Stimulated activated CD8-positive, alpha-beta memory T cell treated with anti-CD3 and anti-CD28 coated beads, Interleukin-4, amount 100 ng/mL, for 4 hours (primary cell): ENCODE measurements at places on chromosomes 3 and 15.

GRCh38 chr3:9826815-9827573, 16.8 kb downstream of the RPUSD3 start:
- no peak for DNase-seq

DNA sequence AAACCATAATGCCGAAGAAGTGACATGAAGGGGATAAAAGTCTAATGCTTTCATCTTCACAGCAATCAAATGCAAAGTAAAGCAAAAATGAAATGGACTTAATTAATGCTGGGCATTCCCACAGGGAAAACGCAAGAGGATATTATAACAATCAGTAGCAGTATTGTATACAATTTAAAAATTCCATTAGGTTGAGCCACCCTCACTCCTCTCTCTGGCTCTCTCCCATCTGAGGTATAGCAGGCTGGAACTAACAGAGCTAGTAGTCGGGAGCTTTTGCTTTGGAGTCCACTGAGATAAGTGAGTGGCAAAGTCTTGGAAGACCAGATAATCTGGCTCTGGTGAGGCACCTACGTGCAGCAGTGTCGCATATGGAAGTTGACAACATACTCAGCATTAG, 33.9 kb downstream of the DET1 start:
- DNase-seq, result no peak

- DNase-seq, result no peak
These were observed 1.7 kb downstream of the IP6K2 start for GRCh38 chr3:48715174-48715800.

DNA sequence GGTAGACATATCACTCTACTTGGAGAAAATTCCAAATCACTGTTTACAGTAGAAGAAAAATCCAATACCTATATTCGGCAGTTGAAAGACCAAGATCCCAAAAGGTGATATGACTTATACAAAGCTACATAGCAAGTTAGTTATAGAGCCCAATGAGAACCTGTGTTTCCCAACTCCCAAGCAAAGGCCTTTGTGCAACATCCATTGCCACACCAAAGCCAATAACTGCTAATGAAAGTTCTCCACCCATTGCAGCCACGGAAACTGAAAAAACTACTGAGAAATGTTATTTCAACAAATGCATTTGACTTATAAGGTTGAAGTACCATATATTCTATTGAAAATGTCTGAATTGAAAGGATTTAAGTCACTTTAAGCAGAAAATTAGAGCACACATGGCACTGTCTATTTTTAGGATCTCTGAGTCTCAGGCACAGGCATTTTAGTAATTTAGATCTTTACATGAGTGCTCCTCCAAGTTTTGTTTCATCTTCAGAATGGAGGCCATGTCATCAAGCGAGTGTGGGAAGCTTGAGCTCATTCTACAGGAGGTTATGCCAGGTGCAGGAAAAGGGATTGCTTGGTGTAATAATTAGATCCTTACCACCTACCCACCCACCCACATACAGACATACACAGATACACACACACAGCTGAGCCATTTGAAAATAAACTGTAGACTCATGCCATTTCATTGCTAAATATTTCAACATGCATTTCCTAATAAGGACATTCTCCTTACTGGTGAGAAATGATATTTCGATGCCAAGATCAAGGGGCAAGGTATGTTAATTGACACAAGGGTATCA, 19.7 kb upstream of the ANO10 start:
- no peak for DNase-seq

DNA sequence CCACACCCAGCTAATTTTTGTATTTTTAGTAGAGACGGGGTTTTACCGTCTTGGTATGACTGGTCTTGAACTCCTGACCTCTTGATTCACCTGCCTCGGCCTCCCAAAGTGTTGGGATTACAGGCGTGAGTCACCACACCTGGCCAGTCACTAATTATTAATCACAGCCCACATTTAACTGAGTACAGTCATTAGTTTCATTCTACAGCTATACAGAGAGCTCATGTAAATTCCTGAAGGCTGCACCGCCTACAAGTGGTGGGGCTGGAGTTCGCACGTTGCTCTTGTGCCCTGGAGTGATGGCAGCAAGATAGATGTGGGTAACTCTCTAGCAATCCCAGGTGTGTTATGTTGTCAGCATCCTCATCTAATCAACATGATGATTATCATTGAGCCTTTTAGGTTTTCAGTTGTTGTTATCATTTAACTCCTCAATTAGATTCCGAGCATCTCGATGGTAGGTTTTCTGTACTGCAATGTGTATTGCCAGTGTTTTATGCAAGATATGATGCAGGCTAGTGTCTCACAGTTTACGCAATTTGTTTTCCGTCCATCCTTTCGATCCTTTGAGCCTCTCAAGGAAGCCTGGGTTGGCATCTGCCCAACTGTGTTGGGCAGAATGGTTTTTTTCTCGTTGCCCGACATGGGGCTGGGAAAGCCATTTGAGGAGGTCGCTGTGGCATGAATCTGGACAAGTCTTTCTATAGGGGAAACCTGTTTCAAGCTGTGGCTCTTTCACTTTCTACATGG, 216.3 kb downstream of the LPP start:
- DNase-seq, result no peak

DNA sequence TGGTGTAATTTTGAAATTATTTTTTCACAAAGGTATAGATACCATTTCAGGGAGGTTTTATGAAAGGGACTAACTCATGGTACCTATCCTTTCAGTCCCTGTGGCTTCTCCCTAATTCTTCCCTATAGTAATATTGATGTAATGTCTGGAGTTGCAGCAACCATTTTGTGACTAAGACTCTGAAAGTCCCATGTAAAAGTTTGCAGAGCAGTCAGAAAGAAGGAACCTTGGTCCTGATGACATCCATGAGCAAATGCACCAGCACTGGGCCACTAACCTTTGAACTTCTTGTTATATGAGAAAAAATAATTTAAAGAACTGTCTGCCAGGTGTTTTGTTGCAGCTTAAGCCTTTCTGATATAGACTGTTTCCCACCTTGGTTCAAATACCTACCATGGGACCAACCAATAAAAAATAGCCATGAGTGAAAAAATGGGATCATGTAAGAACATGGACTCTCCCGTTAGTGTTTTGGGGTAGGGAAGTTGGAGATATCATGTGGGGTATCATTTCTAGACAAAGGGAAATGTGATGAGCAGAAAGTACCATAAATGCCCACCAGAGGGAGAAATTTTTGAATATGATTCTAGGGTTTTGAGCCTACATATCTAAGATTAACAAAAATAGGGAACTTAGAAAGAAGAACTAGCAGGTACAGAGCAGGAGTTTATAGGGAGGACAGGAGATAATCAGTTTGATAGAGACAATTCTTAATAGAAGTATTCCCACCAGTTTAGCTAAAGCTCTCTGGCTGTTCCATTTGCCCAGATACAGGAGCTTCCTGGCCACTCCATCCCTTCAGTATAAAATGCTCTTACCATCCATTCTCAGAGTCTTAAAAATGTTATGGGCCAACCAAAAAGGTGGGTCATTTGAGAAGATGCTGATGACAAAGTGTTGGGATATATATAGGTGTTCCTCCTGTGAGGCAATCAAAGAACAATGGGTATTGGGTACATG, 3.4 kb upstream of the CPOX start:
- DNase-seq, result no peak

GRCh38 chr15:98009169-98009568, 48.7 kb downstream of the ARRDC4 start:
- DNase-seq, result no peak

- no peak for DNase-seq
These were observed 639.3 kb downstream of the TUSC7 start for GRCh38 chr3:117348884-117349283.

- no peak for DNase-seq
These were observed 105.6 kb upstream of the ROPN1 start for GRCh38 chr3:124097362-124098131.

GRCh38 chr15:39598958-39599845, 18.3 kb downstream of the THBS1 start:
- no peak for DNase-seq

DNA sequence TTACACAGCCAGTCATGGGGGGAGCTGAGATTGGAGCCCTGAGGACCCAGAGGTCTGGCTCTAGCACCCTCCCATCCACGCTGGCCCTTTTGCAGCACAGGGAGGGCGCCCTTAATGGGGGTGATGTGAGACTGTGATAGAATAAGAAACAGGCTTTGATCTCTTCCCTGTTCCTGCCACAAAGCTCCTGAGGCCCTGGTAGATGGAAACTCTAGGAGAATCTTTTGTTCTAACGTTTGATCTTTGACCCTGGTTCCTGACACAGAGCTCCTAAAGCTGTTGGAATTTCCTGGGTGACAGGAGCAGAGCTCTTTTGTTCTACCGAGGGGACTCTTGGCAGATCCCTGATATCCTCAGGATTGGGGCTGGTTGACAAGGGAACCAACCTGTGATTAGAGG, 1.2 kb upstream of the UROC1 start:
- DNase-seq, result no peak

- DNase-seq, result no peak
These were observed 54.4 kb upstream of the EHHADH start for GRCh38 chr3:185308126-185308754.

DNA sequence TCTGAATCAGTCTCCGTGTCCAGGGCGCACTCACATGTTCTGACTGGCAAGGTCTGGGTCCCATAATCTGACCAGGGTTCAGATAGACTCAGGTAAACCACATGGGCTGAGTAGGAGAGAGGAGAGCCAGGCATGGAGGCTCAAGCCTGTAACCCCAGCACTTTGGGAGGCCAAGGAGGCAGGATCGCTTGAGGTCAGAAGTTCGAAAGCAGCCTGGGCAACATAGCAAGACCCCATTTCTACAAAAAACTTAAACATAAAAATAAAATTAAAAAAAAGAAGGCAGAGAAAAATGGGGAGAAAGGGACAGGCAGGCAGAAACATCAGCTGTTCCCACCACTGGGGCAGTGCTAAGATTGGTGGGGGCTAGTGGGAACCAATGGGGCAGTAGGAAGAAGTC, 5.4 kb downstream of the TMEM43 start:
- no peak for DNase-seq

DNA sequence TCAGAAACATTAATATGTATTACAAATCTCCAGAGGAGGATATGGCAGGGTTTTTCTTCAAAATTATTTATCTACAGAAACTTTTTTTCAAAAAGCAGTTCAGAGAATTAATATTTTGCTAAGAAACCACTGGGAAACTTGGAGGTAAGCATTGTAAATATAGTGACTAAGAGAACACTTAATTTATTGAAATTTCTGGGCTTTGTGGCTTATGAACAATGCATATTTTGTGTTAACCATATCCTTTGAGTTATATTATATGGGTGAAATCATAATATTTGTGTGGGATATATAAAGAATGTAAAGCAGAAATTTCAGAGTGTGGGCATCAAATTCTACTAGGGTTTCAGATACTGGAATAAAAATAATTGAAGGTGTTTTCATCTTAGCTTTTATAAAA, 1059.2 kb downstream of the ZPLD1 start:
- DNase-seq, result no peak

DNA sequence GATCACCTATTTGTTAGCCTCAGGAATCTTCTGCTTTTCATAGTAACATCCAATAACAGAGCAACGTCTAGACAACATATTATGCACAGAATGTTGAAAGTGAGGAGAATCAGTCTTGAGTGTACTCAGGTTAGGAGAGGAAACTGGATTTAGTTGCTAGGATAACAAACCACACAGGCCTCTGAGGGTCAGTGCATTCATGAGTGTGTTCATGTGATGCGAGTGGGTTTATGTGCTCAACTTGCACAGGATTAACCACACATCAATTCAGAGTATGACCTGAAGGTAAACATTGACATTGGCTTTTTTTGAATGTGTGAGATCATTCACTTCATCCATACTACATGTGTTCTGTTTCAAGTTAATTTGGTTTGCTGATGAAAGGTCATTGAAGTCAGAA, 287.6 kb downstream of the DIPK2A start:
- DNase-seq, result no peak

DNA sequence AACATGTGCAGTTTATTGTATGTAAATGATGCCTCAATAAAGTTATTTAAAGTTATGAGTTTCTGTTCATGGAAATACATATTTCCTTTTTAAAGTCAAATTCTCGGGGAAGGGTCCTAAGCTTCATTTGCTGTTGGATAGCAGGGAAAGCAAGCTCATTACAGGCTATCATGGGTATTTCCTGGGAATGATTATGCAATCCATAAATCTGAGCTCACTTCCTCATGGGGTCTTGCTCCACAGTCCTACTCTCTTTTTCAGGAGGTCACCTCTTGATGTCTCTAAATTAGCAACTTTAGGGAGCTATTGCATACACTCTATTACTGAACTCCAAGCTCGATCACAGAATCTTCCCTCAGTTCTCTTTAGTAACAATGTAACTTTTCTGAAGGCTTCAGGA, 69.9 kb upstream of the TP63 start:
- DNase-seq, result no peak

- no peak for DNase-seq
These were observed 239.1 kb downstream of the LRRN1 start for GRCh38 chr3:4038351-4038750.

DNA sequence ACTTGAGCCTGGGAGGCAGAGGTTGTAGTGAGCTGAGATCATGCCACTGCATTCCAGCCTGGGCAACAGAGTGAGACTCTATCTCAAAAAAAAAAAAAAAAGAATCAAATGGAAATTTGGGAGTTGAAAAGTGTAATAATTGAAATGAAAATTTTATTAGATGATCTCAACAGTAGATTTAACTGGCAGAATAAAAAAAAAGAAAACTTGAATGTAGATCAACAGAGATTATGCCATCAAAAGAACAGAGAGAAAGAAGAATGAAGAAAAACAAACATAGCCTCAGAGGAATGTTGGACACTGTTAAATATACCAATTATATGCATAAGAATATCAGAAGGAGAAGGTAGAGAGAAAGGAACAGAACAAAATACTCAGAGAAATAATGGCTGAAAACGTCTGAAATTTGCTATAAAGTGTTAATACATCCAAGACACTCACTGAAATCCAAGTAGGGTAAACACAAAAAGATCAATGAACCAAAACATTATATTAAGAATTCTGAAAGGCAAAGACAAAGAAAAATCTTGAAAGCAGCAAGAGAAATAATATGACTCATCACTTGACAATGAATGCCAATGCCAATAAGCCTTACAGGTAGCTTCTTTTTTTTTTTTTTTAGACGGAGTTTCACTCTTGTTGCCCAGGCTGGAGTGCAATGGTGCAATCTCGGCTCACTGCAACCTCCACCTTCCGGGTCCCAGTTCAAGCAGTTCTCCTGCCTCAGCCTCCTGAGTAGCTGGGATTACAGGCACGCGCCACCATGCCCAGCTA, 14.6 kb upstream of the ELP6 start:
- DNase-seq, result no peak

DNA sequence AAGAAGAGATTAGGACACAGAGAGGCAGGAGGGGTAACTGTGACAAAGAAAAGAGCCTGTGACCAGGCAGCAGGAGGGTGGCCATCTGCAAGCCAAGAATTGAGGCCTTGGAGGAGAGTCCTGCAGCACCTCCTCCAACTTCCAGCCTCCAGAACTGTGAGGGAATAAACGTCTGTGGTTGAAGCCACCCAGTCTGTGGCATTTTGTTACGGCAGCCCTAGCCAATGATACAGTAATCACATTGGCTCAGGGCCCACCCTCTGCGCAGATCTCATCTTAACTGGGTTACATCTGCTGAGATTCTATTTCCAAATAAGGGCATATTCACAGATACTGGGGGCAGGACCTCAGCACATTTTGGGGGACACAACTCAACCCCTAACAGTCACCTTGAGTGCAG, 11.3 kb downstream of the SELENOS start:
- DNase-seq, result no peak

- no peak for DNase-seq
These were observed 612 bp downstream of the GJD2 start for GRCh38 chr15:34754171-34754601.
